CD8-positive, alpha-beta memory T cell (primary cell): ENCODE measurements at places on chromosomes 13 and 19.

DNA sequence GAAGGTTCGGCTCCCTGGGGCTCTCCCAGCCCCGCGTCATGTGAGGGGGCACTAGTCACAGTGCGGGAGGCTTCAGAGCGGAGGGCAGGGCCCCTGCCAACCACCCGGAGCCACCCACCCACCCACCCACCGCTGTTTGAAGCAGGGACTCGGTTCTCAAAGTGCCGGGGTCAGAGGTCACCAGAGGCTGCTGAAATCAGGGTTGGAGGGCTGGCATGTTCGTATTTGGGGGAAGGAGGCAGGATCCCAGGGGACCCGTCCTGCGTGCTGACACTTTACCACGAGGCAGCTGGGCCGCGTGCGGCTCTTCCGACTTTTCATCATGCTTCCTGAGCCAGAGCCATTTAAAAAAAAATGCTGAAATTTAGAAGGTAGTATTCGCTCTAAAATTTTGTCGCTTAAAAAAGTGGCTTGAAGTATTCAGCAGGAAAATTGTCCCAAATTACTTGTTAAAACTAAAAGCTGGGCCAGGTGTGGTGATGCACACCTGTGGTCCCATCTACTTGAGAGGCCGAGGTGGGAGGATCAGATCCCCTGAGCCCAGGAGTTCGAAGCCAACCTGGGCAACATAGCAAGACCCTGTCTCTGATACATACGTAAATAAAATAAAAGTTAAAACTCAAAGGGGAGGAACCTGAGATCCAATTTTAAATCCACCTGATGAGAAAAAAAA lies 21.2 kb downstream of the ATP11A start:
- no peak for DNase-seq

DNA sequence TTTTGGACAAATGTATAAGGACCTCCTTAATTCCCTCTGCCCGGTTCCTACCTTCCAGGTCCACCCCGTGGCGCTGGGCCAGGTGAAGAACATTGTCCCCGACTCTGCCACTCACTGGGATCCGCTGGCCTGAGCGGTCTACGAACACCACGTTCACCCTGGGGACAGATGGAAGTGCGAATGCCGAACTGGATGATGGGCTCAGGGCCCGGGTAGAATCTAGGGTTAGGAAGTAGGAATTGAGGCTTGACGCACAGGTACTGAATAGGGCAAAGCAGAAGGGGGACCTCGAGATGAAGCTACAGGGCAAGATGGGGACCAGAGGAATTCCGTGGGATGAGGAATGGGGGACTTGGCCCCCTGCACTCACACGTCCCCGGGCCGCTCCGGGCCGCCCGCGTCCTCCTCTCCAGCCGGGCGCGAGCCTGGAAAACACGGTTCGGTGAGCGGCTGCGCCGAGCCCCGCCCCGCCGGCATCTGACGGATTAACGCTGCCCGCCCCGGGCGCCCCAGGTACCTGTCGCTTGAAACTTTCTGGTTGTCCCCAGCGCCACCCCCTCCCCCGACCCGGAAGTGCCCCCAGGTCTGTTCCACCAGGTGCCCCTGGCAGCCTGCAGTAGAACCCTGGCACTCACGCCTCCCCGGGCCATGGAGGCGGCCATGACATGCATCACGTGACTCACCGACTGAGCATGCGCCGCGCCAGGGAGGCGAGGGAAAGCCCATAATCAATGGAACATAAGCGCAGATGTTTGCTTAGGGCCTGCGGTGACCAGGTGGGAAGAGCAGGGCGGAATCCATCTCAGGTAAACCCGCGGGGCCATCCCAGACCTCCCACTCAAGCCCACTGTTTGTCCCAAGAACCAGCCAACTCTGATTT lies at the start of gene FDX2:
Gene FDX2, minus strand, starts transcription at position 681 of the 880 bp plus-strand sequence. Its CDS starts 19 bp downstream, at position 662.
- DNase-seq, result peak; percentile 91

- no peak for DNase-seq
Observed at GRCh38 chr13:105904034-105904742, 631.3 kb downstream of the EFNB2 start.

DNA sequence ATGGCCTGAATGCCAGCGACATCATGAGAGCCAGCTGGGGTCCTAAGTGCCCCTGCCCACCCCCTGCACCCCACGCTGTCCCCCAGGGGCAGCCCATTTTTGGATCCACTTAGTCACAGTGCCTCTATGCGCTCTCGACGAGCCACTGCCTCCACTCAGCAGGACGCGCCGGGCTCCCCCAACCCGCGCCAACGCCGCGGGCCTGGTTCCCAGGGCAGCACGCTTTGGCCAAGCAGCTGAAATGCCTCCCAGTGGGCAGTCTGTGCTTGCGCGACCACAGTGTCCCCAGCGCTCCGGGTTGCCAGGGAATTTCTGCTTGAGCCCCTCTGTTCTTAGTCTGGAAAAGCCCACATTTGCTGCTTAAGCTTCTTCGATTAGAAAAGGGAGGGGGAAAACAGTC lies 39.4 kb downstream of the TMED1 start:
- no peak for DNase-seq

DNA sequence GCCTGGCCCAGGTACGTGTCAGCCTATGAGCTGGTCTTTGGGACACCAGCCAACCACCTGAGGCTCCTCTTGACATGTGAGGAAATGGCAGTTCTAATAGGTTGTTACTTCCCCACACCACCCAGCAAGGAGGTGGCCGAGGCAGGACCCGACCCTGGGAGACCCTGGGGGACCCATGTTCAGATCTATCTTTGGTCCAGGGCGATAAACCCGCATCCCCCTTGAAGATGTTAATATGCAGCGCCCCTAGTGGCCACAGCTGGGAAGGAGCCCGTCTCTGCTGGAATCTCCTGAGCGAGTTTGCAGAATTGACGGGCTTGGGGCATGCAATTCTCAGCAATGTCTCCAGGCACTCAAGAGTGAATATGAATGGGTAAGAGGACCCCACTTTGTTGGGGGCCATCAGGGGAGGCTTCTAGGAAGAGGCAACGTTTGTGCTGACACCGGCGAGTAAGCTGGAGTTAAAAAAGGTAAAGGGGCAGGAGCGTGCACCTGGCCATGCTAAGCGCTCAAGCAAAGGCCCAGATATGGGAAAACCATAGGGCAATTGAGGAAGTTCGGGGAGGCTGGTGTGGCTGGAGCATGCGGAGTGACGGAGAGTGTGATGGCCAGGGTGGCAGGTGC lies 1.5 kb upstream of the MYO1F start:
- peak; percentile 69 for DNase-seq

GRCh38 chr13:27643334-27644132 lies 21.8 kb downstream of the POLR1D start:
- no peak for DNase-seq

DNA sequence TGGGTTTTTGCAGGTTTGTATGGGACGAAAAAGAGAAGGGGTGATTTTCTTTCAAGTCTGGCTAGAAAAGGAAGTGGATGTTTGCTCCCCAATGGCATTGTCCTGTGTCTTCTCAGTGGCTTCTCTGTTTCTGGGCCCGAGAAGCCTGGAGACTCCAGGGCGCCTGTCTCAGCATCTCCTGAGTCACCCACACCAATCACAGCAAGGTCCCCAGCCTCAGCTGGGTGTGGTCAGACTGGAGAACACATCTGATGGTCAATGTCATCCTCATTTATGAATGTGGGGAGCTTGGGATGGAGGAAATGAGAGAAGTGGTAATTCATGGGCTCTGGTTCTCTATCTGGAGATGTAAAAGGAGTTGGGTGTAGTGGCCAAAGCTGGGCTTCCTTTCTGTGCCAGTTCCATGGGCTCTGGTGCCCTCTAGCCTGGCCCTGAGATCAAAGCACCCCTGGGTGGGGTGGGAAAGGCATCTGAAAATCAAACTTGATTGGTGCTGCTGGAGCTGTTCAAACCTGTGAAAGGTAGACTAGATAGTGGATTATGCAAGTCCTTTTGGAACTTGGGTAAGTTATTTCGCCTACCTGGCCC lies 13.4 kb downstream of the RASL11A start:
- DNase-seq, result no peak

DNA sequence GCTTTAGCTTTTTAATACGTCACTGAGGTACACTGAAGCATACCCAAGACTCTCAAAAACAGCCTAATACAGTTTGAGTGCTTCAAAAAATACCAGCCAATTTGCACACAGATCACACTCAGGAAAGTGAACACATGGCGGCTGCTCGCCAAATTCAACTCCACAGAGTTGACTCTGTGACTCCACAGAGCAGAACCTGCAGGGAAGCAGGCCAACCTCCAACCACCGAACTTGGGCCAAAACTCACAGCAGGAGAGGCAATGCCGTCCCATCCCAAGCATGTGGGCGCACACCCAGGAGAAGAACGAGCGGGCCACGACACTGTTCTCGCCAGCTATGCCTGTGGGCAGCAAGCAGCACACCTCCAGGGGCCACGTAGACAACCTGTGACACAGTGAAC lies 21.1 kb downstream of the ELL start:
- no peak for DNase-seq

GRCh38 chr13:102484329-102484728 lies 82.5 kb upstream of the FGF14 start:
- DNase-seq, result no peak

DNA sequence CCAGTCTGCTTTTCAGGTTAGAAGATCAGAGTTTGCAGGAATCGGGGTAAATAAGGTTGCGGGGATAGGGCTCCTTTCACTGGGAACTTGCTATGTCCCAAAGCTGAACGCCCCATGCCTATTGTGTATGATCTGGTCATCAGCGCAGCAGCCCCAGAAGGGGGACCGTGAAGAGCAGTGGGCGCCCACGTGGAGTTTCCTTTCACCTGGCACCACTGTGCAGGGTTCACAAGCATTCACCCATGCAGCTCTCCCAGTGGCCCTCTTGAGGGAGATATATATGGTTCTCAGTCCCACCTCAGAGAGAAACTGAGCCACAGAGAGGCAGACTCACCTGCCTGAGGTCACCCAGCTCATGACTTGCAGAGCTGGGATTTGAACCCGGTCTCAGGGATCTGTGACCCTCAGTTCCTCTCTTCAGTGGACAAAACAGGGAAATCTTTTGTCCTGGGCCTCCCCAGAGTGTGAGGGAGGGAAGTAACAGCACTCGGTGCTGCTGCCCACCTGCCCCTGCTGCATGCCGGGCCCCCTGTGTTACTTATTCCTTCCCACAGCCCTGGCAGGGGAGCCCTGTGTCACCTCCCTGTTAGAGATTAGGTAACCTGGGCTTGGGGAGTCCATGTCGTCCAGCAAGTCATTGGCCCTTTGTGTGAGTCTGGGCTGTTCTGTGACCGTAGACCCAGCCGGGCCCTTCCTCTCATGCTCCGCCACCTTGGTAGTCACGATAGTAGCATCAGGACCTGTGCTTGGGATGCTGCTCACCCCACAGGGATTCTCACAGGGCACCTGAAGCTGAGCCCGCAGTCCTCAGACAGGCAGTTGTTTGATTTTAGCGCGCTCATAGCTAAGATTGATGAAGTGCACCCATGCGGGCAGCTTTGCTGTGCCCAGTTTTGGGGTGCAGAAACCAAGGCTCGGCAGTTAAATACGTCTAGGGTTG lies 27.9 kb downstream of the PPP5C start:
- DNase-seq, result no peak

- DNase-seq, result no peak
Observed at GRCh38 chr13:32150794-32151193, 119.2 kb downstream of the FRY start.

DNA sequence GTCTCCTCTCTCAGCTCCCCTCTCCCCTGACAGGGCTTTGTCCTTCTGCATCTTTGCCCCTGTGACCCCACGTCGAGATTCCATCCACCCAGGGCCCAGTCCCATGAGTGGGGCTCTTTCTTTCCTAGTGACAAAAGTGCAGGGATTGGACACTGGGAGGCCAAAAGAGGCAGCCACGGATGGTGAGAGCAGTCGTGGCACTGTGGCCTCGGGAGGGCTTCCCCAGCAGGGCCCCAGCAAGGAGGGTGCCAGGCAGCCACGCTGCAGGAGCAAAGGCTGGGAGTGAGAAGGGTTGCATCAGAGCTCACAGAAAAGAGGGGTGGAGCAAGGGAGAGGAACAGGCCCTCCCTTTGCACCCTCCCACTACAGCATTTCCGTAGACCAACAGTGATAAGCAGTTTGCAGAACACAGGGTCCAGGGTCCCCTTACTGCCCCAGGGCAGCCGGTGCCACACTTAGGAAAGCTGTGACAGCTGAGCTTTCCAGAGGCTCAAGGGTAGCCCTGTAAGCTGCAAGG lies 4.9 kb downstream of the ZSCAN1 start:
- DNase-seq, result no peak

GRCh38 chr13:38900188-38900587 lies 90.4 kb downstream of the STOML3 start:
- no peak for DNase-seq

DNA sequence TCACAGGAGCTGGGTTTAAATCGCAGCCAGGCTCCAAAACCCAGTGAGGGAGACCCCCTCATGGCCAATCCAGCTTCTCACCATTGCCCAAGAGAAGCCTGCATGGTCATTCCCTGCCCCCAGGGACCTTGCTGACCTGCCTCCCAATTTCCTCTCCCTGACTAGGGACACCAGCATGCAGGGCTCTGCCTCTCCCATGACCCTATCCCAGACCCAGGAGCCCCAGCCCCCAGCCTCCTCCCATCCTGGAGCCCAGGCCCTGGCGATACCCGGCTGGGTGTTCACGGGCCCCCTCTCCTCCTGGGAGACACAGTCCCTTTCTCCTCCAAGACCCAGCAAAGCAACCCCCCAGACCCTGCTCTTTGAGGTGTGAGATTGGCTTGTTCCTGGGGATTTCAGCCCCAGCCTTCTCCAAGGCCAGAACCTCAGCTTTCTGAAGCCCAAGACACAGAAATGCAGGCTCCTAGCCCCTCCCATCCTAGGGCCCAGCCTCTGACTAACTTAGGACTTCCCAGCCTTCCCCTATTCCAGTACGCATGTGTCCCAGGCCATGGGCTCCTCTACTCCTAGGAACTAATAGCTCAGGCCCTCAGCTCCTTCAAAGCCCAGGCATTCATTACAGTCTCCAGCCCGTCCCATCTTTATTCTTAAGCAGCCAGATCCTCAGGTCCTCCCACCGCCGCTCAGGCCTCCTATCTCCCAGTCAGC lies 1.1 kb downstream of the GYS1 start:
- no peak for DNase-seq

- no peak for DNase-seq
Observed at GRCh38 chr19:55297267-55297666, 13.5 kb downstream of the BRSK1 start.

- DNase-seq, result no peak
Observed at GRCh38 chr19:41222240-41222639, 3.2 kb downstream of the AXL start.

GRCh38 chr13:72383646-72384045 lies 343.8 kb downstream of the MZT1 start:
- DNase-seq, result no peak

GRCh38 chr19:28737021-28737895 lies 475.7 kb downstream of the UQCRFS1 start:
- DNase-seq, result no peak

DNA sequence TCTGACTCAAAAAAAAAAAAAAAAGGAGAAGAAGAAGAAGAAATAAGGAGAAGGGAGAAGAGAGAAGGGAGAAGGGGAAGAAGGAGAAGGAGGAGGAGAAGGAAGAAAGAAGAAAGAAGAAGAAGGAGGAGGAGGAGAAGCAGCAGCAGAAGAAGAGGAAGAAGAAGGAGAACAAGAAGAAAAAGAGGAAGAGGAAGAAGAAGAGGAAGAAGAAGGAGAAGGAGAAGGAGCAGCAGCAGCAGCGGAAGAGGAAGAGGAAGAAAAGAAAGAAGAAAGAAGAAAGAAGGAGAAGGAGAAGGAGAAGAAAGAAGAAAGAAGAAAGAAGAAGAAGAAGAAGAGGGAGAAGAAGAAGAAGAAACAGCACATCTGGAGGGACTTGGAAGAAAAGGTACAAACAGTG lies 4.1 kb upstream of the CNN1 start:
- no peak for DNase-seq

- no peak for DNase-seq
Observed at GRCh38 chr13:48253849-48254248, 20.8 kb downstream of the ITM2B start.

- no peak for DNase-seq
Observed at GRCh38 chr13:110458594-110459365, 102.7 kb downstream of the RAB20 start.
